ENCODE measurements at places on chromosomes 11 and 22. TPM values are rescaled to one million over a fixed set of nuclear protein-coding genes. Genes with fewer than 3 reads are reported as not detected.

DNA sequence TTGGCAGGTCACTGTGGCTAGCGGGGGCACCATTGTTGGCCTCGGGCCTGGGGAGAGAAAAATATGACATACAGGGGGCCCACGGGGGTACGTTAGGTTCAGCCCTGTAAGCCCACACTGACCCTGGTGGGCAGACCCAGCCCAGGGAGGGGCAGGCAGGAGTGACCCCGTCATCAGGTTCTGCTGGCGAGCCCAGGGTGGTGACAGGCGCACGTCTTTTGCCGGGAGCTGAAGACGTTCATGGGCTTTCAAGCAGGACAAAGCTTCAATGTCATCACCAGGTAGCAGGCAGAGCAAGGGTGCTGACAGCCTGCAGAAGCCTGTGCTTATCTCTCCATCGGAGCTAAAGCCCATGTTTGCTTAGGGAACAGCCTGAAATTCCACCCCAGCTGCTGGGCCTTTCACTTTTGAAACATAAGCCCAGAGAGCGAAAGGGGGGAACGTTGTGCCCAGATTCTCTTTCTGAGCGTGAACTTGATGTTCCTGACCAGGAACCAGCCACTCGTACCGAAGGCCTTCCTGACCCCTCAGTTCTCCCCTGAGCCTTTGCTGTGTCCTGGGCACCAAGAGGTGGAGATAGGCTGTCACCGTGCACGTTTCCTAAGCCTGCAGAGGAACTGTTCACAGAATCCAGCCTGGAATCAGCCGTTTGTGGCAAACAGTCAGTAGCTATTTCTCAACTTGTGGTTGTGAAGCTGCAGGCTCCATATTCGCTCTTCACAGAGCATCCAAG, 74.0 kb upstream of the ATXN10 start:
- DNase-seq: no peak

- no peak for DNase-seq
These were observed 57.6 kb upstream of the FTH1 start for GRCh38 chr11:62024936-62025486.

- DNase-seq: no peak
These were observed 59.9 kb downstream of the FAT3 start for GRCh38 chr11:92284558-92284957.

DNA sequence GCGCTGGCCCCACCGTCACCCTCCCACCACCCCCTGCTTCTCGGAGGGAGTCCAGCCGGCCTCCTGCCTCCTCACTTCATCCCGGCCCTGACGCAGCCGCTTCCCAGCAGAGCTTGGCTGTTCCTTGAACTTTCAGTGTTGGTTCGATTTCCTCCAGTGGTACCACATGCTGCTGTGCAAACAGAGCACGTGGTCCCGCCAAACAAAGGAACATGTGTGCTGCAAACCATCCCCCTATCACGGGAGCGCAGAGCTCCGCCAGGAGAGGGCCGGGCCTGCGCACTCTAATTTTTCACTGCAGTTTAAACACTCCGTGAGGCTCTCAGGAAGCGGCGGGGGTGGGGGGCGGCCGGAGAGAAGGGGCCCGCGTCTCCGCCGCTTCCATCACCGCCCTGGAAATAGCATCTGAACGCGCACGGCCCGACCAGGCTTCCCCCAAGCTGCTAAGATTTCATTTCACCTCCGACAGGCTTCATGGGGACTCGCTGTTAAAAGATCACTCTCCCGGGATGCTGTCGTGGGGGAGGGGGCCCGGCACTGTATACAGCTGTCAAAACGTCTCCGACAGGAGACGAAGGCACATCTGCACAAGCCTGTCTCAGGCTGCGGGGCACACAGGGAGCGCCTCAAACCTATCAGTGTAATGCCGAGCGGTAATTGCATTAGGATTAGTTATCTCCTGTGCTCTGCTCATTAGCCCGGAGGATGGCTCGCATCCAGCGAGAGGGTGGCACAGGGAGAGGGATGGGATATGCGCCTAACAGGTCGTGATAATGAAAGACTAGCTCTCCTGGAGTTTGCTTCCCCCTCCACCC, 269.9 kb upstream of the SORL1-AS1 start:
- DNase-seq: peak; percentile 87

- no peak for DNase-seq
These were observed 8.2 kb downstream of the PDGFB start for GRCh38 chr22:39236321-39237317.

GRCh38 chr11:39772525-39773137, 1686.8 kb downstream of the LRRC4C start:
- DNase-seq: no peak

DNA sequence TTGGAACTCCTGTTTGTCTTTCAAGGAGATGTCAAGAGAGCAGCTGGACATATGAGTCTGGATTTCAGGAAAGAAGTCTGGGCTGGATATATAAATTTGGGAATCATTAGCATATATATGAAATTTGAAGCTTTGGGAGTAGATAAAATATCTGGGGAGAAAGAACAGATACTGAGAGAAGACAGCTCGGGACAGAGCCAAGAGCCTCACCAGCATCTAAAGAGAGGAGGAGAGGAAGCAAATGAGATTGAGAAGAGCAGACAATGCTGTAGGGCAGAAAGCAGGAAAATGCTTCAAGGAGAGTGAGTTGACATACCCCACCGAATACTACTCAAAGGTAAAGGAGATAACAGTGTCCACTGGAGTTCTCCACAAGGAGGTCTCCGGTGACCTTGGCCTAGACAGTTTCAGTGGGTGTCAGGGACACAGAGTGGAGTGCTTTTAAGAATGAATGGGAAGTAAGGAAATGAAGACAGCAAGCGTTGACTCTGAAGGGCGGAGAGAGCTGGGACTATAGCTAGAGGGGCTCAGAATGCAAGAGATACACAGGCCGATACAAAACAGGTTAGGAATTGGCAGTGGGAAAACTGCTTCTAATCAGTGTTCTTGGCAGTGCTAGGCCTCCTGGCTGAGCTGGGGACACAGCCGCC, 862 bp downstream of the APBB1 start:
- DNase-seq: no peak

GRCh38 chr11:18836417-18836816, 44.8 kb upstream of the PTPN5 start:
- DNase-seq: no peak

GRCh38 chr11:99742501-99742900, 721.8 kb downstream of the CNTN5 start:
- DNase-seq: no peak

DNA sequence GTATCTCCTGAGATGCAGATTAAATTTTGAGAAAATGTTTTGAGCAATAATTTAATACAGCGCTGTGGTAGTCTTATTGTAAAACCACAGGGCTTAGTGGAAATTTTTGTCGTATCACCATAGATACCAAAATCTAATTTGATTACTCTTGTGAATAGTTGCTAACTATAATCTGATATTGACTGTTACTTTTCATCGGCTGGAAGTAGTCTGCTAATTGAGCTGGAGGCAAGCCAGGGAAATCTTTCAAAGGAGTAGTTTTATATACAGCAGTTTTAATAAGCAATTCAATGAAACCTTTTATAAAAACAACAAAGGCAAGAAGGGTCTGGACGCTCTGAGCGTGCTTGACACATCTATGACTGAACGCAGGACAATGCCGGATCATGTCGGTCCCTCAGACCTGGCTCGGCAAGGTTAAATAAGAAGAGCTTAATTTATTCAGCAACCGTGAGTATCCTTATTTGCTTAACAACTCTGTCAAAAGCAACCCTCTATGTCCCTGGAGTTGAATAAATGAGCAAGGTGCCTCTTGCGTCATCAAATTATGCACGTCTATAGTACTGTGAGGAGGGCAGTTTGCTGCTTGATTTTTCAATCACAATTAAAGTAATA, 121.2 kb downstream of the NCAM1 start:
- no peak for DNase-seq

DNA sequence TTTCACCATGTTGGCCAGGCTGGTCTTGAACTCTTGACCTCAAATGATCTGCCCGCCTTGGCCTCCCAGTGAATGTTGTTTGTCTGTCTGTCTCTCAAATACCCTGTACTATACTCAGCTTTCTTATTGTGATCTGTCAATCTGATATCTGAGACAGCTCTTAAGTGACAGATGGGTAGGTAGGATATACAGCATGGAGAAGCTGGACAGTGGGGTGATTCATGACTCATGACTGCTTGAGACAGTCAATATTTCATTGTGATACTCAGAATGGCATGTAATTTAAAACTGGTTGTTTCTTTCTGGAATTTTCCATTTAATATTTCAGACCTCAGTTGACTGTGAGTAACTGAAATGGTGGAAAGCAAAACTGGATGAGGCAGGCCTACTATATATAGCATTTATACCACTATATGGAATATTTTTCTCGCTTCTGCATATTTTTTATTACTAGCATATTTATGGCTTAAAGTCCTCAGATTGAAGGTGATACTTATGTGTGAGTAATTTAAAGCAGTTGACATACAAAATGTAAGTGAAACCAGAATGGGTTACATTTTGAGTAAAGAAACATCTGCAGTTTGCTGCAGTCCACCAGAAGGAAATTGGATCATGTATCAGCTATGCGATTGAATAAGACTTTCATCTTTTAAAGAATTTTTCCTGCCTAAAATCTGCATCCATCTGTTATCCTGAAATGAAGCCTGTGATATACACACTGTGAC, 22.3 kb downstream of the ARHGAP42 start:
- DNase-seq: no peak

DNA sequence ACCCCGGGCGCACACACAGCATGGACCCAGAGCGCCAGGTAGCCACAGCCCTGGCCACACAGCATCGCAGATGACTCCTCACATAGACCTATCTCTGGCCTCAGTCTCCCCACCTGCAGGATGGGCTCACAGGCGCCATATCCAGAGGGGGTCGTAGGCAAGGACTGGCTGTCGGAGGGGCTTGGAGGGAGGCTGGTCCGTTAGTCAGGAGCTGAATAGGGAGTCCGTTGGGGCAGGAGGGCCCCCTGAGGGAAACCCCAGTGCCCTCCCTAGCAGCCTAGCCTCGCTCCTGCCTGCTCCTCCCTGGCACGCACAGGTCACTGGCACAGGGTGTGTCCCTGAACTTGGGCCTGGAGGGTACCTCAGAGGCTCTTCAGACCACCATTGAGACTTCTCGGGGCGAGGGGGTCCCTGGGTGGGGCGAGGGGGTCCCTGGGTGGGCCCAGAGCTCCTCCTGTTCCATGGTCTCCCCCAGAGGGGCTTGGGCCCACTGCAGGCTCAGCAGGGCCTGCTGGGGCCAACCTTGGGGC, 2.0 kb downstream of the PLXNB2 start:
- DNase-seq: no peak

DNA sequence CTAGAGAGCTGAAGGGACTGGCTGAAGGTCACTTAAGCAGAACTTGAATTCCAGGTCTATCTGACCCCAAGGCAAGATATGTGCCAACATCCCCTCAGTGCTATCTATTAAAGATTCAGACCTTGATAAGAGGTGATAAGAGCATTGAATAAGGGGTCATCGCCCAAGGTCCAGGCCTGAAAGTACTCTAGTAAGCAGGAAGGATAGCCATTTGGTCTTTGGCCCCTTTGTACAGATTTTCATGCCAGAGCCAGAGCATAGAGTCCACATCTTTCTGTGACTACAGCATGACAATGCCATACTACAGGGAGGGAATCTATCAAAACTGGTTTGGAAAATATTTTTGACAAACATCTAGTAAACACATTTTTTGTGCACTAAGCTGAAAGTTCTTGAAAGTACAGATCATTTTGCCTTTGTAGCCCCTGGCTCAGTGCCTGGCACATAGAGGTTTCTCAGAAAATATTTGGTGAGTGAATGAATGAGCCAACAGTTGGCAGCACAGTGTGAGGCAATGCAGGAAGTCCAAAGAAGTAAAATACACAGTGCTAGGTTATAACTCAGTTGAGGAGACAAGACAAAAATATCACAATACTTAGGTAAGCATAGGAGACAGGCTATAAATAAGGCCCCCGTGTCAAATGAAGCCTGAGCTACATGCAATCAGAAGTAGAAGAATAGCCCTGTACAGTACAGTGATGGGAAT, 15.1 kb upstream of the RRAS2 start:
- DNase-seq: no peak

DNA sequence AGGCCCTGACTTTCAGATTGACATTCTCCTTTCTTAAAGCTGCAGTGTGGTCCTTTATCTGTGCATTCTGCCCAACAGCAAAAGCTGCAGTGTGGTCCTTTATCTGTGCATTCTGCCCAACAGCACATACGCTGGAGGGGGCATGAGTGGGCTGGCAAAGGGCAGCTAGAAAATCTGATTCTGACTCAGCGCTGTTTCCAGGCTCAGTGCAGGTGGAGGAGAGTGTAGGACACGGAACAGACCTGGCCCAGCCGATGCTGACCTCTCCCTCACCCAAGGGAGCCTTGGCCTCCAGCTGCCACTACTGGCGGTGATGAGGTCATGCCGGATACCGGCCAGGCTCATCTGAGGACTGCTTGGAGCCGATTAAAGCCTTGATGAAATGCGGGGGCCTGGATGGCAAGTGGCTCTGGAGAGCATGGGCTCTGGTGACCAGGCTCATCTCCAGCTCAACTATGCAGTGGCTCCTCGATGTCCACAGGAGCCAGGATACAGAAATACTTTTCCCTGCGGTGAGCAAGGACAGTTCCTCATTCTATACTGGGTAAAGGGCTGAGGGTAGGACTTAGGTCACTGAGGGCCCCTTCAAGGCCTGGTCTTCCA, 84.6 kb downstream of the CLPB start:
- DNase-seq: no peak

DNA sequence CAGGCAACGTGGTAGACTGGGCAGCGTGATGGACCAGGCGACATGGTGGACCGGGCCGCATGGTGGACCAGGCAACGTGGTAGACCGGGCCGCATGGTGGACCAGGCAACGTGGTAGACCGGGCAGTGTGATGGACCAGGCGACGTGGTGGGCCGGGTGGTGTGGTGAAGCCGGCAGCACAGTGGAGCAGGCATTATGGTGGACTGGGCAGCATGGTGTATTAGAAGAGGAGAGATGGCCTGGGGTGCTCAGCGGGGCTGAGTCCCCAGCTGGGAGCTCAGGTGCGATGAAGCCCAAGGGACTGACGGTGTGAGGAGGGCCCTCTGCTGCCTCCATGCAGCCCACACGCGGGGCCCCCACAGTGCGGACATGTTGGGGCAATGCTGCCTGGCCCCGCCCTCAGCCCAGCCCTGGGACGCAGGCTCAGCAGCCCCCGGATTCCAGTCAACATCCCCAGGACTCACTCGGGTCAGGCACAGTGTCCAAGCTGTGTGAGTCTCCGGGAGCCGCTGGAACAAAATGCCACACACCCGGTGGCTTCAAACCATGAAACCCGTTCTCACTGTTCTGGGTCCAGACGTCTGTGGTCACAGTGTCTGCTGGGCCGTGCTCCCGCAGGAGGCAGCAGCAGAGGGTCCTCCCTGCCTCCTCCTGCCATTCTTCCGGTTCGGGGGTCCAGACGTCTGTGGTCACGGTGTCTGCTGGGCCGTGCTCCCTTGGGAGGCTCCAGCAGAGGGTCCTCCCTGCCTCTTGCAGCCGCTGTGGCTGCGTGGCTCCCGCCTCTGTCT, 1084.9 kb downstream of the BRD1 start:
- DNase-seq: no peak

DNA sequence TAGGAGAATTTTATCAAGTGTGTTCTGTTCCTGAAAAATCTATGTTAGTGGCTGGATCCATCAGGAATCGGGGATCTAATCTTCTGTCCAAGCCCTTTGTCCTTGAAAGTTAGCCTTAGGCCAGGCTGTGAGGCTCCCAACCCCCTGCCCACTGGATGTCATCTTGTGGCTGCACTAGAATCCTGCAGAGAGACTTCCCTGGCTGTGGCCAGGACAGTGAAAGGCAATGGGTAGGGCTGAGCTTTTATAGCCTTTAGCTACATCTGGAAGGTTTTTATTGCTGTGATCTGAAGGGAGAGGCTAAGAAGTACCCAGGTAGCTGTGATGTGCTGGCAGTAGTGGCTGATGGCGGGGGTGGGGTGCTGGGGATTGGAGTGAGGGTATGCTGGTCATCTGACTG, 2.1 kb downstream of the OAF start:
- DNase-seq: no peak

Gene CAT
- 159 TPM for polyA plus RNA-seq

Measured in renal cortex interstitium (tissue), 15 donors.